AG10803 (cell line): ENCODE measurements at places on chromosomes 11 and 22.

DNA sequence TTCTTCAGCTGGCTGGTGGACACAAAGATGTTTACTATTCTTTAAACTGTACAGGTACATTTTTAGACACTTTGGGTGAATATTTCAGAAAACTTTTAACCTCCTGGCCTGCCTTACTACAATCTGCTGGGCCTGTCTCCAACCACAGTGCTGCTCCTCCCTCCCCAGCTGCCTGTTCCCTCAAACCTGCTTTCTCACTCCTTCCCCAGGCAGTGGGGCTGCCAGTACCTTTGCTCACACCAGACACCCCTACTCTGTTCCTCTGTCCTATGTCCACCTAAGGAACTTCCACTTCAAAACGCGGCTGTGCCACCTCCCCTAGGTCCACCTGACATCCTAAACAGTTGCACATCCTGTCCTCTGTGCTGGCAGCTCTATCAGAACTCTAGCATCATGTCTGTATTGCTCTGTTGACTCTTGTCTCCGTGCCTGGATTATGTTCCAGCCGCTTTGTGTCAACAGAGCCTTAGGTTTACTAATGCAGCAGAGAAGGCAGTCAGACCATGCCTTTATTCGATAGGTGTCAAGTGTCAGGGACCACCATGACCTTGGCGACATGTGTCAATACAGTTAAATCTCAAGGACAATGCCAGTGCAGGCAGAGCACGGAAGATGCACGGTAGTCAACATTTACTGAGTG, 13.4 kb downstream of the ZP1 start:
- no peak for DNase-seq

- no peak for DNase-seq
Observed at GRCh38 chr11:64013141-64013896, 22.4 kb upstream of the FLRT1 start.

DNA sequence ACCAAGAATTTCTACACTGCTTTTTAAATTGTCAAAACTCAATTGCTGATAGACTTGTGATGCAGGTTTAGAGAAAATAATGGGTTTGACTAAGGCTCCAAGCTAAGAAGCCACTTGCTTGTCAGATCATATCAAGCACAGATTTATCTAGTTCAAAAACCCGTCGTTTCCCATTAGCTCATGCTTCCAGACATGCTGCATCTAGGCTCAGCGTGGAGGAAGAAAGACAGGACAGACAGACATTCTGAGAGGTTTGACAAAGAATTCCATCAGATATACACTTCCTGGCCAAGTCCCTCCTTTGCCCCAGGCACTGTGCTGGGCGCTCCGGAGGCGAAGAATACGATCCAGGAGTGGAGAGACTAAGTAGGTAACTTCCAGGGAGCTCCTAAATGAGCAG, 76.8 kb downstream of the KCNC1 start:
- no peak for DNase-seq

GRCh38 chr11:122633219-122633829, 22.2 kb upstream of the UBASH3B start:
- DNase-seq: peak; percentile 68

- no peak for DNase-seq
Observed at GRCh38 chr22:40190501-40190900, 12.8 kb downstream of the TNRC6B start.

DNA sequence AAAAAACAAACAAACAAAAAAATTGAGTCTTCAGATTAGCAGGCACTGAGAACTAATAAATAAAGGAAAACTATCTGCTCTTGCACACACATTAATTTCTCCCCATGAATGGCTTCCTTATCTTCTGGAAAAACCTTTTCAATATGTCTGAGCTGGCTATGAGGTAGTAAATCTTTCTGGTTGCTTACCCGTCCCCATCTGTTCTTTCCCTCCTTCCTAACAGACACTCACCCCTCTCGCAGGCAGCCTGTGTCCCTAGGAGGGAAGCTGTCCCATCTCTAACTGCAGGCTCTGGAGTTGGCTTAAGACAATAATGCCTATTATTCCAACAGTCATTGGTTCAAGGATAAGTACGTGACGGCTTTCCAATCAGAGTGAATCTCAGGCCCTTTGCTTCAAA, 8.2 kb upstream of the SCUBE2 start:
- no peak for DNase-seq

- no peak for DNase-seq
Observed at GRCh38 chr22:20434773-20435172, 2.9 kb downstream of the SCARF2 start.

DNA sequence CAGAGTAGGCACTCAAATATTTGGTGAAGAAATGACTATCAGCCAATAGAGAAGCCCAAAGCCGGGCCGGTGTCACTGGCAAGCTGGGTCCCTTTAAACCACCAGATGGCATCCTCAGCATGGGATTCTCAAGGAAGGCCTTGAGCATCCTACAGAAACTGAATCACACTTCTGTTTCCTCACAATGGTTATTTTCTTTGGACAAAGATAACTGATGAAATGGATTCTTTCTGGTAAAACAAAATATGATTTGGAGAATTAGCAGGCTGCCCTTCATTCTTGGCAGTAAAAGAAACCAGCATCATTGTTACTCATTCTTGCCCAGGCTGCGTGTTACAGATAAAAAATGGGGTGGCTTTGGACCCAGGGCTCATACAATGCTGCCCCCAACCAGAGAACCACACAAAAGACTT, 30.3 kb upstream of the ASPHD2 start:
- DNase-seq: peak; percentile 78
